ENCODE measurements at places on chromosomes 5 and 9.

DNA sequence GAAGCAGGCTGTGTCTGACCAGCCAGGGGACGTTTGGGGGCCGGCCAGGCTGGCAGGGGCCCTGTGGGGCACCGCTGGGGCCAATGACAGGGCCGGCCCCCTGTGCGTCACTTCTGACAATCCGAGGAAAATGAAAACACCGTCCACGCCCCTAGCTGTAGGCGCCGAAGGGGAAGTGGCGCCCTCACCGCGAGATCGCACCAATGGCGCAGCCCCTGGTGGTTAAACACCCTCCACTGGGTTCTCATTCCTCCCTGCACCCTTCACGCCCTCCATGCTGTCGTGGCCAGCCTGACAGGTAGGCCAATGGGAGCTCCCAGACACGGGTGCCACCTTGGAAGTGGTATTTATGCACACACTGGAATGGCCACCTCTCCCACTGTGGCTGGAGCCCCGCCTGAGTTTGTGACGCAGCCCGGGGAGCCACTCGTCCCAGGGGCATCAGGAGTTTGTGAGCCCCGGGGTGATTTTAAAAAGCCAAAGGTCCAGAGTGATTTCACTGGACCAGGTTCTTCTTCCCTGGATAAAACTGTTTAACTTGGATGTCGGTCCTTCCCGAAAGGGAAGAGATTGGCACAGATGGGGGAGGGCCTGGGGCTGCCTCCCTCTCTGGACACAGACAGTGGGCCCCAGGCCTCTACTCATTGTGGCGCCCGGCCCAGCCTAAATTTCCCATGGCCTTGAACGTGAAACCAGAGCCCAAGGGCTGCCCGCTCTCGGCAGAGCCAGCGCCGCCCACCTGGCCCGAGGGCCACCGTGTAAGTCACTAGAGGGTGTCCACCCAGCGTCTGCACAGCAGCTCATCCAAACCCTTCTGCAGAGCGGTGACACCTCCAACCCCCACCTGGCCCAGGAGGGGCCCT, 49.7 kb downstream of the NKD2 start:
- DNase-seq = no peak

DNA sequence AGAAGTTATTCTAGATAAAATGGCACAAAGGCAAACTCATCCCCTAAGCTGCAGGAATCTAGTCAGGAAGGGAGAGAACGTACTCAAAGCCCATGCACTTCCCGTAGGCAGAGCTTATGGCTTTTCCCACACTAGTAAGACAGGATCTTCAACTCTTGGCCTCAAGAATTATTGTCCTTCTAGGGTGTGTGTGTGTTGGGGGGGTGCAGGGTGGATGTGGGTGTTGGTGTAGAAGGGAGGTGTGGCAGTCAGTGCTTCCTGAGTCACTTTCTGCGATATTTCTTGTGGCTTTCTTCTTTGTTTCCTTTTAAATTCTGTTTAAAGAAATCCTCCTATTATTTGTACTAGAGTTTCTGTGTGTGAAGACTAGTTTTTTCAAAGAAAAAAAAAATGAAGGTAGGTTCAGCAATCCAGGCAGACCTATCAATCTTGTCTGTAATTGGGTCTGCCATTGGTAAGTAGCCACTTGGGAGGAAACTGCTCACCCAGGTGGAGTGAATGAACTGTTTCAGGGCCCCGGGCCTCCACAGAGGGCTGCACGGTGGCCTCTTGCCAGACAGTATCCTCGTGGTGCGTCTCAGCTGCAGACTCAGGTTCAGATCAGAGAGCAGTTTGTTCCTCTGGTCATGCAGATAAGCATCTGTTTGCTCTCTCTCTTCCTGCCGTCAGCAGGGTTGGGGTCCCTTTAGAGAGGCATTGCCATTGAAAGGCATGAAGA, 131.9 kb downstream of the NPR3 start:
- DNase-seq = no peak

DNA sequence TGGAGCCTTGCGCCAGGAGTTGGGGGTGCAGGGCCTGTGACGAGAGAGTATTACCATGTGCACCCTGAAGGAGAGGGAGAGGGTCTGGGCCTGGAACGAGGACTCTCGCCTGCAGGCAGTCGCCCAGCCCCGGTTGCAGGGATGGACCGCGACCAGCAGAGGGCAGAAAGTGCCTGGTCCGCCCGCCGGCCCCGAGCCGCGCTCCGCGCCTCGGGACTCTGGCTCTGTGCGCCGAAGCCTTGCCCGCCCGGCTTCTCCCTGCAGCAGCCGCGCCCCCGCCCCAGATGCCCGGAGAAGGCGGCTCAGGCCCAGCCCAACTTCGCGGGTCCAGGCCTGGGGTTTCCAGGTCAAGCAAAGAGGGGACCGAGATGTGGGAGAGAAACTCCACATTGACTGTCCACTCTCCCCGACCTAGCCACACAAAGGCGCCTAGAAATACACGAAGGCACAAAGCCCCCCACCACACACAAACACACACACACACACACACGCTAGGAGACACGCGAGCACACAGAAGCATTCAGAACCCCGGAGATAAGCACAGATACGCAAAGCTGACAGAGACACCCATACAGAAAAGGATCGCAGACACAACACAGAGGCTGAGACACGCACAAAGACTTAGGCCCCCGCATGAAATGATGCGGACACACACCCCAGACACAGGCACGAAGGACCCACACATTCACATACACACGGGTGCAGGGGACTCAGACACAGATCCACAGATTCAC, 2.0 kb upstream of the LMX1B start:
- DNase-seq = peak; percentile 60

DNA sequence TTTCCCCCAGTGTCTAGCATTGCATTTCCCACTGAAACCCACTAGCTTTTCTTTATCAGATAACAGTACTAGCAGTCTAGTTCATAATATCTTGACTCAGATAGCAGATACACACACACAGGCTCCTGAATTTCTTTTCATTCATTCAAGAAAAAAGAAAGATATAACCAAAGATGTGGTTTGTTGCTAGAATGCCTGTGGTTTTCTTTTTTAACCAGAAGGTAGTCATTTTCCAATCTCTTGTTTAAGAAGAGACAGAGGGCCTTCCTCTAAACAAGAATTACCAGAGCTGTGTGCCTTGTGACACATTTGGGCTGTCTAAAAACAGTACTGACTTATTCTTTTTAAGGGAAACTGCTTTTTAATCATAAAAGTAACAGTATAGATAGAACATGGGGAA, 167.3 kb downstream of the PJA2 start:
- DNase-seq = no peak

DNA sequence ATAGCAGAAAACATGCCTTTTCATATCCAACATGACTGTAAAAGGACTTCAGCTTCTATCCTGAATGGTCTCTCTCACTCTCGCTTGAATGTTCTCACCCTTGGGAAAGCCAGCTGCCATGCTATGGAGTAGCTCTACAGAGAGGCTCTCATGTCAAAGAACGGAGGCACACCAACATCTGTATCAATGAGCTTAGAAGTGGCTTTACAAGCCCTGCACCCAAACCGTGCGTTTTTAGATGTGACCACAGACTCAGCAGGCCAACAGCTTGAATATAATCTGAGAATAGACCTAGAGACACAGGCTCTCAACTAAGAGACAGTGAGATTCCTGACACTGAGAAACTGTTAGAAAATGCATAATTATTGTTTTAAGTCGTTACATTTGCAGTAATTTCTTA, 1231.6 kb upstream of the CDH9 start:
- DNase-seq = no peak

DNA sequence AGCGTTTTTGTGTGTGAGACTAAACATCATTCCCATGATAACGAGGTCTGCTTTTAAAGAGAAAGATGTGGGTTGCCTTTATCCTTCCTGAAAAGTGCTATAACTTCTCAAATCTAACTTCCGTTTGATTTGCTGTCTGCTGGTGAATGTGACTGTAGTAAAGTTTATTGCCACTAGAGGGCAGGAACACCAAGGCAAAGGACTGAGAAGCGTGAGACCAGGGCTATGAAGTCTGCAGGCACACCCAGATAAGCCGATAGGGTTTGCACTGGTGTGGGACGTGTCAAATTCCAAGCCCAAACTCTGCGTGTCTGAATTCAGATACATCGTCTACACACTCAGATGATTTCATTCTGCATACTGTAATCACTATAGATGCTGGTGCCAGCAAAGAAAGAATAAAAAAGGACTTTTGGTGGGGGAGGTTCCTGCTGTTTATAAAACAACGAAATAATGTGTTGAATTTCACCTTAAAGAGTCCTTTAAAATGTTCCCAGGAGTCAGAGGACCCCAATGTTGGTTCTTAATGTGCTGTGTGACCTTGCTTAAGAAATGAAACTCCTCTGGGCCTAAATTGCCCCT, 87.2 kb downstream of the PTTG1 start:
- DNase-seq = peak; percentile 89

GRCh38 chr9:18568973-18569372, 95.0 kb downstream of the ADAMTSL1 start:
- DNase-seq = no peak

GRCh38 chr5:33448118-33448517, 7.4 kb downstream of the TARS1 start:
- no peak for DNase-seq

GRCh38 chr5:38420691-38421390, 135.6 kb downstream of the LIFR start:
- peak; percentile 78 for DNase-seq

DNA sequence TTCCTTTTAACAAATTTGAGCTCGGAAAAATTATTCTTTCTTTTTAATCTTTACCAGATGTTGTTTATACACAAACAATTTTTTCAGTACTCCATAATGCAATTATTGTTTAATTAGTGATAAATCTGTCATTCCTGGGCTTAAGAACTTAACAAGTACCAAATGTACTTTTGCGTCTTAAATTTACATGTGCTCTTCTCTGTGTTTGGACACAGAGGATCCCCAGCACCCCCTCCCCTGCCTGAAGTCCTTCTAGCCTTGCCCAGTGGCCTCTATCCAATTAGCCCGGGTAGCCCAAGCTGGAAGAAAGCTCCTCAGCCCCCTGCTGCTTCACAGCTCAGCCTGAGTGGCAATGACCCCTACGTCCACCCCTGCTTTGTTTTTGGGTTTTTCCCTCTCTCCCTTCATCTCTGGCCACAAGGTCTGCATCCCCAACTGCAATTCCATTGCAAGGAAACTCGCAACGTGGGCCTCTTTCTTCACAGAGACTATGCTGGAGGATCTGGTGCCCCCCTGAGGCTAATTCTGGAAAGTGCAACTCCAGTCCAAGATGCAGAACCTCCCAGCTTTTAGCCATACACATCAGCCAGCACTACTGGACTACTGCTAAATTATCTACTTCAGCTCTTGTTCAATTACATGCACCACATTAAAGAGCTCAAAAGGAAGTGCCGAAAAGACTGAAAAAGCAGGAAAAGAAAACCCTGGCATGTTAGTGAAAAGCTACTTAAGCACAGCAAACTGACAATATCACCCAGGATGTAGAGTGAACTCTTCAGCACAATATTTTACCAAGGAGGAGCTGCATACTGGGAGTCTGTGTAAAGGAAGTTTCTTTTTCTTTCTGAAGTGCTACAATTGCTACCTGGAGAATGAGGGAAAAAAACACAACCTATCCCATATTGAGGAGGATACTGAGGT, 186.2 kb downstream of the FANCC start:
- peak; percentile 73 for DNase-seq

All from fibroblast of pulmonary artery (primary cell).